Cortex of kidney (tissue), 1 donor: ENCODE measurements at places on chromosomes 1 and 21.

GRCh38 chr1:27365372-27366112 is 1.2 kb downstream of the MAP3K6 start:
- no peak for DNase-seq

- DNase-seq = no peak
These were observed 150.0 kb downstream of the TOMM20 start for GRCh38 chr1:234978397-234979295.

GRCh38 chr1:10892138-10893065 is 96.0 kb upstream of the CASZ1 start:
- DNase-seq = no peak

GRCh38 chr1:245256528-245256927 is 101.7 kb downstream of the KIF26B start:
- DNase-seq = no peak

GRCh38 chr1:176531921-176532897 is 69.2 kb downstream of the PAPPA2 start:
- no peak for DNase-seq
